Activated CD4-positive, alpha-beta T cell treated with anti-CD3 and anti-CD28 coated beads, Interleukin-2, amount 10 ng/mL, durations not matched to agents 7 days and 5 days (primary cell): ENCODE measurements at places on chromosomes 7 and 10. TPM values are rescaled to one million over a fixed set of nuclear protein-coding genes. Genes with fewer than 3 reads are reported as not detected.

DNA sequence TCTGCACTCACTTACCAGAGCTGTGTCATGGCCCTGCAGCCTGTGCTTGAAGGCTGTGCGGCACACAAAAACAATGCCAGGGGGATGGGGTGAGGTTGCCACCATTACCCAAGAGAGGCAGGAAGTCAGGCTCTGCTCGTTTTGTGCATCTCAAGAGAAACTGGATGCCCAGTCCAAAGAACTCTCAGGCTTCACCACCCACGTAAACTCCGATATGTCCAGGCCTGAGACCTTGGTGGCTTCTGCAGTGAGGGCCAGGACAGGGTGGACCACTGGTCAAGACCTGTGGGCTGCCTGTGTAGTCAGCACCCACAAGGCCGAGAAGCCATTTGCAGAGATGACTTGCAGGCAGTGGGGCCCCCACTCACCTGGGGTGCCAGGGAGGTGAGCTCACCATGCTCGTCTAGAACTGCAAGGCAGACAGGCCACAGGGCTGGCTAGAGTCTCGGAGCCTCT is 54.7 kb upstream of the EBF3 start:
- no peak for DNase-seq

Gene SPDYE2B
- total RNA-seq = not detected

DNA sequence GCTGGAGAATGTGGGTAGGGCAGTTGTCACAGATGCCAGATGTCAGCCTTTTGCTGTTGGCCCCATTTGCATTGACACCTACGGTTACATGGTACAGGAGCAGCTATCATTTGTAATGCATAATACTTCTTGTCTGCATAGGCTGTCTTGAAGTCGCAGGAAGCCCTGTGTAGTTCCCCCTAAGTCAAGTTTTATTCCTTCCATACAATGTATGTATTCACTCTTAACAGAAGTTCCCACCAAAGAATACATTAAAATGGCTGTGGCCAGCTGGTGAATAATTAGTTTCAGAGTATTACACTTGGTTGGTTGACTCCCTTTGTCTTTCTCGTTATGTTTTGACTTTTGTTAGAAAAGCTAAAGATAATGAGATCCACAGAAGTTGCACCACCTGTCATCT is 1169.0 kb downstream of the REEP3 start:
- DNase-seq = no peak

DNA sequence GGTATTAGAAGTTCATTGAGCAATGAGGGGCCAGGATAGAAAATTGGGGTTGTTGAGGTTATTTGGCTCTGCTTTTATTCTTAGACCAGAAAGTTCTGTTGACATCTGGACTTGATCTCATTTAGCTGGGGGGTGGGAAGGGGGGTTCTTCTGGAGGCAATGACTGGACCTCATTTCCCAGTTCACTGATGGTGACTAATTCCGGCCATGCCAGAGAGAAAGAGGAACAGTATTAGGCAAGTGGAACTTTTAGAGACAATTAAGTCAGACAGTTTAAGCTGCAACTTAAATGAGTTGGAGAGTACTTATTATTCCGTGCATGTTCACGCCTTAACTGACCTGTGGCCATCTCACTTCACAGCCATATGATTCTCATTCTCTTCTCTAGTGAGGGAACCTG is 512.5 kb downstream of the REEP3 start:
- no peak for DNase-seq

GRCh38 chr7:101185258-101185839 is 5.3 kb upstream of the NAT16 start:
- DNase-seq = no peak

GRCh38 chr7:50711271-50712175 is 71.2 kb downstream of the GRB10 start:
- no peak for DNase-seq

DNA sequence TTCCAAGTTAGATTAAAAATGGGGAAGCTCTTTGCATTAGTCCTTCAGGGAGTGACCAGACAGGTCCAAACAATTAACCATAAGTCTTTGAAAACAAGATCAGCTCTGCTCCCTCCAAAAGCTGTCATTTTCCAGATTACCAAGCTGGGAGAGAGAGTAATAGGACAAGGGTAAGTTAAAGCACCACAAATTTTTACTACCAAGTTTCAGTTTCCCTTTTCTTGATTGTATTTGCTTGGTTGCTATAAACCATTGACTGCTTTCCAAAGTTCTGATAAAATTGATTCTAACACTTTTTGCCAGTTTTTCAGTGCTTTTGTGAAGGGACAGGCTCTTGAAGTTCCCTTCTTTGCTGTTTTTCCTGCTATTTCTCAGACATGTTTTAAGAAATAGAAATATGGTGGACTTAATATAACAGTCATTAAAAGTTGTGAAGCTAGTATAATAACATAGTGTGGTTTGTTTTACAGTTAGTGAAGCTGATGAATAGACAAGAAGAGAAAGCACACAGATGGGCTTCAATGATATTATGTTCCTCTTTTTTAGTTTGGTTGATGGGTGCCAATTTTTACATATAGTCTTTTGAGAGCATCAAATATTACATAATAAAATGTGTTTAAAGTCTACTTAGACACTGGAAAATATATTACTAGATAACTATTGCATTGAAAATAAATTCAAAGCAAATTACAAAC is 40.0 kb upstream of the ZNF365 start:
- DNase-seq = no peak

DNA sequence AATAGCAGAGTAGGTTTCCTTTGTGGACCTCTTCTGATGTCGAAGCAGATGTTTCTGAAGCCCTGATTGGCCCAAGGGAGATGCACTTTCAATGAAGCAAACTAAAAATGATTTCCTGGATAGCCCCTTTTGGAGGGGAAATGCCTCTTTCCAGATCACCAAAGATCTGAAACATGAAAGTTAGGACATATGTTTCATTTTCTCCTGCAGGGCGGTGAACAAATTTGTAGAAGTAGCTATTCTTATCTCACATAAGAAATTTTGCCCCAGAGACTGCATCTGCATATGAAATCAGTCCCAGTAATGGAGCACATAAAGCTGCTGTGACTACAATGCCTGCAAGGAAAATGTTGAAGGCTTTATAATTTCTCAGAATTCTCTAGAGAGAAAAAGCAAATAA is 56.0 kb downstream of the THSD7A start:
- no peak for DNase-seq

DNA sequence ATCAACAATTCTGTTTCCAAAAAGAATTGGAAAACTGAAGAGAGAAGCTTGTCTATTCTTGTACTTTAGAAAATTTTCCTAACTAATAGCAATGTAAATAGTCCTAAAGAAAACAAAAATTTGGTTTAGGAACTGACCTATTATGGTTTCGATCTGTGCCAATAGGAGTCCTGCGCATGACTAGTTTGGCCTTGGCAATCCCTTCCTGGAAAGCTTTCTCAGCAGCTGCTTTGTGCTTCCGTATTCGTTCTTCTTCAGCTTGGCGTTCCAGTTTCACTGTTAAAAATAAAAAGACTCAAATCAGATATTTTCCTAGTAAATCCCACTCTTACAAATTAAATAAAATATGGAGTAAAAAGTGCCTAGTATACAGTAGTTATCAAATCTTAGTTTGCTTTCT is 36.6 kb downstream of the FZD9 start:
- DNase-seq = no peak

DNA sequence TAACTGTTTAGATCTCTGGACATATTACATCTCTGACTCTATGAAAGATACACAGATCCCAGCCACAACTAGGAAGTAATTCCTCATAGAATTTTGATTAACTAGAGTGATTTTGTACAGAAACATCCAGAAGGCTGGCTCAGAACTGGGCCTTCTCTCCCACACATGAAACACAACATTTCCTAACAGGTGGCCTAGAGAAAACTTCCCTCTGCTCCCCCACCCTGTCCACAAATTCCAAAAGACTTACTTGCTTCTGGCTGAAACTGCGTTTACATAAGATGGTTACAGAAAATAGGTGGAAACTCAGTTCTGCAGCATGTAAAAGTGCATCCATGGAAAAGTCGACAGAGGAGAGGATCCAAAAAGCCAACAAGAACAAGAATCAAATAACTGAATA is 132.9 kb downstream of the FZD1 start:
- no peak for DNase-seq

DNA sequence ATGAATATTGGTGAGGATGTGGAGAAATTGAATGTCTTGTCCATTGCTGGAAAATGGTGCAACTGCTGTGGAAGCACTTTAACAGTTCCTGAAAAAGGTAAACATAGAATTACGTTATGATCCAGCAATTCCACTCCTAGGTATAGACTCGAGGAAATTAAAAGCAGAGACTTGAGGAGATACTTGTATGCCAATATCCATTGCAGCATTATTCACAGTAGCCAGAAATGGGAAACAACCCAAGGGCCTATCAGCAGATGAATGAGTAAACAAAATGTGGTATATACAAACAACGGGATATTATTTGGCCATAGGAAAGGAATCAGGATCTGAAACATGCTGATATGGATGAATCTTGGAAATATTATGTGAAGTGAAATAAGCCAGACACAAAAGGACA is 32.5 kb upstream of the MTURN start:
- no peak for DNase-seq

DNA sequence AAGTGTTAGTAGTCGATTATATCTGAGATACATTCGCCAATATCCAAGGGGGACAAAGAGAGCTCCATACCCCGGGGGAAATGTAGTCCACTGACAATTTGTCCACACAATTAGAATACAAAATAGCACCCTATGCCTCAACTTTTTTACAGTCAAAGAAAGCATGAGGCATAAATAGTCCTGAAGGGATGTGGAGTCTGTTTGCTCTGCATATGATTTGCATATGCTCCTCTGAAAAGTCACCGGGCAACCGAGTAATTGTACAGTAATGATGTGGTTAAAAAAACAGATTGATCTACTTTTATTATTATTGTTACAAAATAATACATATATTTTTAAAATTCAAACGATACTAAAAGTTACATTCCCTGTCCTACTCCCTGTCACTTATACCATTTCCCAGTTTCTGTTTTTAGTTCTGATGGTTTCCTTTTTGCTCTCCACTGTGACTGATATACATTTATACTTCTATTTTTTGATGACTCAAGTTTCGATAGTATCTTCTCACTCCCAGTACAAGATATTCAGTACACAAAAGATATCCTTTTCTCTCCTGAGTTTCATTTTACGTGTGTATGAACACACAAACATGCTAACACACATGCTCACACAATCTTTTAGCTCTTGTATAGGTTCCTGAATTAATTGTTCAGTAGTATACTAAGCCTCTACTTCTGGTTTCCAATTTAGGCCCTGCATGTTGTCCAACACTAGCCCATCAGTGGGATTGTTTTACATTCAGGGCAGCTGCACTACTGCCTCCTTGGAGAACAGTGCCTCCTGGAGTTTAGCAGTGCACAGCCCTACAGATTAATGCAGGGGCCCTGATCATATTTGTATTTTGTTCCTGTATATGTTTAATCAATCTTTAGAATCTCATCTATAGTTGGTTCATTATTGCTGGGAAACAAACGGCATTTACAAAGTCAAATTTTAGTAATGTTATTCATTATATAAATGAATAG is 130.9 kb downstream of the TES start:
- no peak for DNase-seq

Gene ITPRID1
- total RNA-seq = not detected

- DNase-seq = no peak
Observed at GRCh38 chr7:44276571-44277221, 48.7 kb downstream of the CAMK2B start.

DNA sequence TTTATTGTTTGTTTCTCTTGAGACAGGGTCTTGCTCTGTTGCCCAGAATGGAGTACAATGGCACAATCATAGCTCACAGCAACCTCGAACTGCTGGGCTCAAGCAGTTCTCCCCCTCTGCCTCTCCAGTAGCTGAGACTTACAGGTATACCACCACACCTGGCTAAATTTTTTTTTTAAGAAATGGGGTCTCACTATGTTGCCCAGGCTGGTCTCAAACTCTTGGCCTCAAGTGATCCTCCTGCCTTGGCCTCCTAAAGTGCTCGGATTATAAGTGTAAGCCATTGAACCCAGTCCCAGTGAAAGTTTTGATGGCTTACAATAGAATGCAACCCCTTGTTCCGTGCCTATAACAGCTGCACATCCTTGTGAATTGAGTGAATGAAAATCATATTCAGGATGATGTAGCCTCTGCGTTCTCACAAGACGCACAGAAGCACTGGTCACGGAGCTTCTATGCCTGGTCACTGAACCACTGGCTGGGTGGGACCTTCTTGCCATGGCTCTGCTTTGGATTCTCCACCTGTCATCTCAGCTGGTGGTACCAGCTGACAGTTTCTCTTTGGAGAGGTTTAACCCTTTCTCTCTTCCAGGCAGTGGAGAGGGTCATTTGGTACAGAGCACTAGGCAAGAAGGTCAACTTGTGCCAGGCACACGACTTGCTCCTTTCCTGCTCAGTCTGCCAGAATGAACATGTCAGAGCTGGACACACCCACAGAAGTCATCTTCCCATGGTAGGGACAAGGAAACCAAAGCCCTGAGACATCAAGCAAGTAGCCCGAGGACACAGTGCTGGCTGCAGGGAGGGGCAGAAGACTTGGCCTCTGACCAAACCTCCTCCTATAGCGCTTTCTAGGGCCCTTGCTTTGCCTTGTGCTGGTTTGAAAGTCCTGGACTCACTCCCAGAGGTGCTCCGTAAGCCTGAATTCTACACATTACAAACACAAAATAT is 89.6 kb downstream of the ATXN7L1 start:
- DNase-seq = no peak

GRCh38 chr10:7491949-7492659 is 81.3 kb upstream of the SFMBT2 start:
- DNase-seq = no peak

Gene BTBD16
- total RNA-seq = not detected

Gene CLDN4
- total RNA-seq = not detected

Gene HOXA1
- total RNA-seq = 0.58 TPM

Gene PGAM2
- total RNA-seq = not detected

DNA sequence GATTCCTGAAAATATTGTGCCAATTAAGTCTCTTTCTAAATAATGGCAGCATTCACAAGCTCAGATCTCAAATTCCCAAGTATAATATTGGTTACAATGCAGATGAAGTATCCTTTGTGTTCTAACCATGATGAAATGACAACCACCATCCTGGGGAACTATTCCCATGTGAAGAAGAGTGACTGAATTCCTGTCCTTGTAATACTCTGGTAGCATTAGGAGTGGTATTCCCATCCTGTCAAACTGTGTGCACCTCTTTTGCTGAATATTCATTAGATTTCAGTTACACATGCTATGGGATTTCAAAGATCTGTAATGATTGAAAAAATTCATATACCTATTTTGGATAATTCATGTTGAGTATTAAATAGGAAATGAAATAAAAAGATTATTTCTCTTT is 86.1 kb upstream of the SMIM30 start:
- DNase-seq = no peak

Gene DENND2A
- not detected for total RNA-seq

Gene HECW1
- not detected for total RNA-seq

GRCh38 chr7:1736830-1737229 is 66.8 kb downstream of the ELFN1 start:
- DNase-seq = no peak

- DNase-seq = no peak
Observed at GRCh38 chr10:133405272-133405671, 11.3 kb downstream of the MTG1 start.

- DNase-seq = no peak
Observed at GRCh38 chr10:77490534-77491314, 146.9 kb downstream of the KCNMA1 start.
